CD4-positive, alpha-beta T cell treated with Interleukin-15 for 1 hour (primary cell): ENCODE measurements at places on chromosomes 12 and 14.

- no peak for DNase-seq
Observed at GRCh38 chr12:53005215-53005985, 856 bp upstream of the EIF4B start.

GRCh38 chr14:69439521-69440270 is 41.2 kb downstream of the SLC39A9 start:
- DNase-seq: no peak

GRCh38 chr12:132492522-132492921 is 2.6 kb downstream of the FBRSL1 start:
- DNase-seq: no peak

DNA sequence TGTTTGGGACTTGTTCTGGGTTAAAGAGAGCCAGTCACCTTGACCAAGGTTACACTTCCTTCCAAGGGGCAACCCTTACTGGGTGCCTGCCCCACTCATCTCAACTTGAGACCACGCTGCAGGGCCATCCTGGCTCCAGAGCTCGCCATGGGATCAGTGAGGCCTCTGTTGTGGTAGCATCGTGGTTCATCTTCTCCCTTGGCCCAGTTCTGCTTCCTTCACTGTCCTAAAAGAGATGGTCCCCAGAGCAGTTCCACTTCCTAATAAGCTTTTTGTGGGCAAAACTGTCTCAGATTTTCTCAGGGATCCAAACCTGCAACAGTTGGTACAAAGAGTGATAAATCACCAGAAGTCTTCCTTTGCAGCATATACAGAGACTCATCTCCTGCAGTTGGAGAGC is 165.9 kb upstream of the TMEM260 start:
- no peak for DNase-seq

DNA sequence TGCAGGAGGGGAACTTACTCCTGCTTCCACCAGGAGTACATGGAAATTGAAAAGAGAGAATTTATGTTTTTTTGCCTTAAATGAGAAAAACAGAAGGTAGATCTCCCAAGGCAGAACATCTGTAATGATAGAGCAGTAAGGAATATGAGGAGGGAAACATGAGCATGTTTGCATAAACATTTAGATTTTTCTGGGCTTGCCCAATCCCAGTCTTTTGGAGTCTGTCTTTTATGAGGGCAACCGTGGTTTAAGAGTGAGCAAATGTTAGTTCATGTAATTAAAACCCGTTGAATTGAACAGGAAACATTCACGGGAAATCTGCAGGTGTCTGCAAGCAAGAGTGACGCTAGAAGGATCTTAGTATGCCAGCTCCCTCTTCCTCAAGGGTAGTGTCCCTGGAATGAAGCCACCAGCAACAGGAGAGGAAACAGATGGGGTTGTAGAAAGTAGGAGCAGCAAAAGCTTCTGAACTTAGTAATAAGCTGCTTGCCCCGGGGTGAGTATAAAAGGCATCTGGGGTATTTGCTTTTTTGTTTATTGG is 79.3 kb downstream of the ARF6 start:
- DNase-seq: no peak

DNA sequence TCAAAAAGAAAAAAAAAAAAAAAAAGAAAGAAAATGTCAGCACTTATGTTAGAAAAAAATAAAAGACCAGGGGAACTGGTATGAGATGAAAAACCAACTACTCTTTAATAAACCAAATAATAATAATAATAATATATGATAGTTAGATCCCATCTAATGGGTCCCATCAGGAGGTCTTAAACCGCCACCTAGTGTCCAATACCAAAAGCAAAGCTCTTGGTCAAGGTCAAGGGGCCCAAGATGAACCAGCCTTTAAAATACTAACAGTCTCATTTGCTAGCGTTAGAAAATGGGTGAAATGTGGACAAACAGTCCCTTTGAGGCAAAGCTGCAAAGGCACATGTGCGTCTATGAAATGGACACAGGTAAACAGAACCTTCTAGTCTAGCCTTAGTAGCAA is 12.3 kb downstream of the BRAP start:
- DNase-seq: no peak

DNA sequence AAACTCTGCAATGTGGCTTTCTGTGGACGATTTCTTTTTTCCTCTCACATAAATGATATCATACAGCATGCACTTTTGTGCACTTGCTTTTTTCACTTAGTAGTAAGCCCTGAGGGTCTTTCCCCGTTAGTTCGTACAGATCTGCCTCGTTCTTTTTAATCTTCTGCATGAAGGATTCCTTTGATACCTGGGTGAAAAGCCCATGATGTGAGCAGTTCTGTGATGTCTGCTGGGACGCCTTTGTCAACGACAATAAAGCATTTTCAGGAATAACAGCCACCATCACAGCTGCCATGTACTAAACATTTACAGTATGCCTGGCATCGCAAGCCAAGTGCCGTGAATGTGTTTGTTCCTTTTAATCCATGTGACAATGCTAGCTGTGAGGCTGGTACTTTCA is 99.2 kb downstream of the KSR2 start:
- DNase-seq: no peak

- no peak for DNase-seq
Observed at GRCh38 chr12:64806593-64807460, 17.6 kb upstream of the TBC1D30 start.
